ENCODE measurements at places on chromosomes 11 and 22.
A peak's percentile ranks its signal among the peaks of the same experiment; 100 is the strongest.

DNA sequence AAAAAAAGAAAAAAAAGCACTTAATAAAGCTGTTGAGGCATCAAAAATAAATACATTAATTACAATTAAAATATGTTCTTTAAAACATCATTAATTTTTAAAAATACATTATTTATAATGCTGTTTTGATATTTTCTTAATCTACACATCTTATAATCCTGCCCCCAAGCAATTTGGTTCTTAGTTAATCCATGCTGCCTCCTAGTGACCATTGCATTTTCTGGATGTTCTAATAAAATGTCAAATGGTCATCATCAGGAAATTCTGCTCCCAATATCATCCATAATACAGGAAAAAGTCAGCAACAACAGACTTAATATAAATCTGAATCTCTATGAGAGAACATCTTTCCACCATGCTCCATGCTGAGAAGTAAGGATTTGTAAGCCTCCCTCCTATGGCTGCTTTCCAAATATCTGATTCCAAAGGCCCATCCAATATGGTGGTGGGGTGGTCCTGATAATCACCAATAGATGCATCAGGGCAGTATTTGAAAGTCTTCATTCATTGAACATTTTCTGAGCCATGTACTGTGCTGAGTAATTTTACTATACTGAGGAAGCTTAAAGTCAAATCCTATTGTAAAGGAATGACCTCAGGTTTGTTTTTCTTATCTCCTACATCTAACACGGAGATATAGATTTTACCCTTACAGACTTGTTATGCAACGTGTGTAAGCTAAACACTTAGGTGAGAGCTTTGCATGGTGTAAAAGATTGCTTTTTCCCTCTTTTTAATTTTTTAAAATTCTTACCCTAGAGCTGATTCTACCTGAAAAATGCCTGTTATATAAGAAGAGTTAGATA is 124.7 kb upstream of the BMAL1 start:
- DNase-seq: peak; percentile 12

- DNase-seq: peak; percentile 68
Observed at GRCh38 chr11:66188580-66188979, 79.9 kb upstream of the RAB1B start.

- no peak for DNase-seq
Observed at GRCh38 chr11:6664551-6664950, 8.9 kb upstream of the DCHS1 start.

DNA sequence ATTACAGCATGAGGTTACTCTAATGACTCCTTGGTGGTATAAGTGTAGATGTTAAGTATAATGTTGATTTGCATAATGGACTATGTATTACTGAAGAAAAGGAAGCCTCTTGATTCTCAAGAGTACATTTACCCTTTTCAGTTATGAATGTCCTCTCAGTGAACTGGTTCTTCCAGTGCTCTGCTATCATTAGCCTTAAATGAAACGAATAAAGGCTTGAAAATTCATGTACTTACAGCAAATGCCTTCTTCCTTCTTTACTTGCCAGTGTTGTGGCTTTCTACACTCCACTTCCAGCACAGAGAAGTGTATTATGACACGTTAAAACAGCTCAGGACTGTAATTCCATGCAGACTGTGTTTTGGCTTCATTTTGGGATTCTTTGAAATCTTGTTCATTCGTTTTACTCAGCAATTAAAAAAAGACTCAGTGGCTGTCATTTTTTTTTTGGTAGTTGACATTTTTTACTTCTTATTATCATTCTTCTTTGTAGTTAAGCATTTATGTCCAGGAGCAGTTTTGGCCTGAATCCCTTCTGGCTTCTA is 96.9 kb downstream of the MTMR3 start:
- no peak for DNase-seq

- DNase-seq: no peak
Observed at GRCh38 chr11:64290352-64291261, 495 bp upstream of the KCNK4 start.

GRCh38 chr11:47216121-47216798 is 1.5 kb downstream of the DDB2 start:
- peak; percentile 81 for DNase-seq
